Activated CD4-positive, alpha-beta T cell treated with anti-CD3 and anti-CD28 coated beads for 48 hours (primary cell): ENCODE measurements at places on chromosomes 11 and 22.

DNA sequence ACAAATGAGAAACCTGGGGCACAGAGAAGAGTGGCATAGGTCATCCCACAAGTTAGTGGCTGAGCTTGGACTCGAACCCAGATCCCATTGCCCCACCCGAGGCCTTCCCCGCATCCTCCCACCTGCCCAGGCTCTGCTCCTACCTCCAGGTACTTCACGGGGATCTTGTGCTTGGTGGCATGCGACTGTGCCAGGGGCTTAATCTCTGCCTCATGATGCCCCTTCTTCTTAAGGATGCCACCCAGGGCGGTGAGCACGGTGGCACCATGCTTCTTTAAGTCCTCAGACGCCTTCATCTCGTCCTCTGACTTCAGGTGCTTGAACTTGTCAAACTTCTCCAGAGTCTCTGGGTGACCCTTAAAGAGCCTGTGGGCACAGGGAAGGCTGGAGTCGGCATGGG, 6.4 kb downstream of the MB start:
- no peak for DNase-seq

DNA sequence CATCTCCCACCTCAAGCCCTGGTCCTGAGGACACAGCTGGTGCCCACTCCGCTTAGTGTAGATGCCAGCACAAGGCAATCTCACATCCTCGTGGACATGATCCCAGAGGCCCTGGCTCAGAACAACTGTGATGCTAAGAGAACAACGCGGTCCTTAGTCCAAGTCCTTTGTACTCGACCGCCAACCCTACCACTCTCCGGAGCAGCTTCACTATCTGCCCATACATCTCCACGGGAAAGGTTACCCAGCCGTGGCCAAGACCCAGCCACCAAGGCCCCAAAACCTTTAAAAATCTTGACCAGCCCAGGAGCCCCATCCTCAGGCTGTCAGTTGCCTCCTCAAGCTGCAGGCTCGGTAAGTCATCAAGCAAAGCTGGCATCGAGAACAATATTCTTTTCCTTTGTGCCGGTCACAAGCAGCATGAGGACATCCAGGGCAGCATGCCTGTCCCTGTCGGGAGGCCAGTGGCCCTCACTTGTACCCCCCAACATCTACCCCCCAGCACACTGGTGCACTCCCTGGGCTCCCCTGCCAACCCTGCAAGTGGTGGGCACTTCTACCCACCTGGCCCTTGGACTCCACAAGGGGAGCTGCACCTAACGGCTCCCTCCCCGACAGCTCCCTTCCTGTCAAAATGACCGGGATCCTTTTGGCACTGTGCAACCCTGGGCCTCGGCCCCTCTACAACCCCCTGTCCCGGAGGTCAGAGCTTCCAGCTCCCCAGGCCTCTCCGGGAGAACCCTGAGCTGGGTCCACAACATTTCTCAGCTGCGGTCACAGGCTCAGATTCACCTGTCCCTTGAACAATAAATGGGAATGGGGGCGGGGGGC, 2.5 kb downstream of the OSBPL5 start:
- no peak for DNase-seq

- no peak for DNase-seq
Measured at GRCh38 chr22:31742115-31742514, 7.8 kb downstream of the PRR14L start.

DNA sequence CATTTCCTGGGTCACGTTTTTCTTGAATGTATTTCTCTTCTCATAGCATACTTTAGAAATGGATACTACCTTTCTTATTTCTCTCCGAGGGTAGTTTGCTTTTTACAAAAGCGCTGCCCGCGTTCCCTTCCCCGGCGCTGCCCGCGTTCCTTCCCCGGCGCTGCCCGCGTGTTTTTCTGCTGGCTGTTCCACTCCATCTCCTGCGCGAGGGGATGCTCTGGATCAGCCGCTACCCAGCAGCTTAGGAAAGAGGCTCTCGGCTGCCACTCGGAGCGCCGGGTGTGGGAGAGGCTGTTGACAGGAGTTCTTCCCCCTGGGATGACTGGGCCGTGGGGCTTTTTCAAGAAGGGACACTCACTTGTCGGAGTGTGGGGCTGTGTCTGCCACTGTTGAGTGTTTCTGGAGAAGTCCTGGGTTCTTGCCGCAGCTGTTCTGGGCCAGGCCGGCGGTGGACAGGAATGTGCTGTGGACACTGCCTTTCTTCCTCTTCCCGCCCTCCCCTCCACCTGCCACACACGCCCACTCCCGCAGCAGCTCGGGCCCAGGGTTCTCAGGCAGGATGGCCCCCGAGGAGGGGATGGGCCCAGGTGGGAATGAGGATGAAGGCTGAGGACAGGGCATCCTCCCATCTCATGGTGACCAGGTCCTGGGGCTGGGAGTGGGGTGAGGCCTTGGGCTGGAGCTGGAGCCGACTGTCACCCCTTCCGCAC, 30.6 kb downstream of the GLB1L2 start:
- DNase-seq, result no peak

DNA sequence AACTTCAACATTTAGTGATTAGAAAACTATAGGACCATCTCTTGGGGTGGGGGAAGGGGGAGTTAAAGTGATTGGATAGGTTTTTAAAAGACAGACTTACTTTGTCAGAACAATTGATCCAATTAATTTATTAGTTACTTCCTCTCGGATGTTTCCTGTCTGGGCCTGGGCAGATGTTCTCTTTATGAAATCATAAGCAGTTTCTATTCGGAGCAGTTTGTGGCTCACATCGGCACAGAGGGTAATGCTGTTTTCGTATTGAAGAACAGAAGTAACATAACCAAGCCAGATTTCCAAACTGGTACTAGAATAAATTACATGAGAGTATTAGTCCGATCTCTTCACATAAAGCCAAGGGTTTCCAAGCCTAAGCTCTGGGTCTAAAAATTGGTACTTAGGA, 20.6 kb downstream of the PIWIL3 start:
- no peak for DNase-seq

DNA sequence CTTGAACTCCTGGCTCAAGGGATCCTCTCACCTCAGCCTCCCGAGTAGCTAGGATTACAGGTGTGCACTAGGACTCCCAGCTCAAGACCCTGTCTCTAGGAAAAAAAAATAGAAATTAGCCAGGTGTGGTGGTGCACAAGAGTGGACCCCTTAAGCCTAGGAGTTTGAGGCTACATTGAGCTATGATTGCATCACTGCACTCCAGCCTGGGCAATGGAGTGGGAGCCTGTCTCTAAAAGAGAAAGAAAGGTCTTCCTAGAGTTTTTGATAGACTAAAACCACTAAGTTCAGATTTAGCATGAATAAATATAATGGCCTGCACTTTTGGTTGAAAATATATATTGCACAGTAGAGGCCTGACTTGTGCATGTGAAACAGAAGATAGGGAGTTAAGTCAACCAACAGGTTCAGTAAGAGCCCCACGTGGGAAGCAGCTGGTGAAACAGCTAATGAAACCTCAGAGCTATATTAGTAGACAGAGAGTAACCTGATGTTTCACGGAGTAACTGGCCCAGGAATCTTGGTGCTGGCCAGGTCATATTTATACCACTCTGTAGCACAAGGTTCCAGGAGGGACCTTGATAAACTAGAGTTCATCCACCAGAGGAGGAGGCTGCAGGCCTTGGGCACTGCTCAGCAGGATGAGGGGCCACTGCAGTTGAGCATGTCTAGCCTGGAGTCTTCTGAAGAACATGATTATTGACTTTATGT, 4.6 kb upstream of the MICAL3 start:
- DNase-seq, result no peak

DNA sequence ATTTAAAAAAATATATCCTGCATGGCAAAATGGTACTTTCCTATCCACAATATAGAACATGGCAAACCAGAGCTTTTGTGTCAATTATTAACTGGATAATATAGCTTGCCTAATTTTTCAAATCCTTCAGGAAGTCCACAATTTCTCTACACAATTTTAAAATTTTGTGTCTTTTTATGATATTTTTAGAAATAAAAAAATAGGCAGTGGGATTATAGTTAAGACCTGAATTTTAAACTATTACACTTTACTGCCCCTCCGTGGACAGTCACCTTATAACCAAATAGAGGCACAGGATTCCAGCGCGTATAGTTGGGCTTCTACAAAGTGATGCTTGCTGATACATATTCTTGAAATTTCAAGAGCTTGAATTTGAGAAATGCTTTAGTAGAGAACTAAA, 2.1 kb upstream of the DMC1 start:
- peak; percentile 38 for DNase-seq

- DNase-seq, result no peak
Measured at GRCh38 chr11:65776196-65776595, 4.6 kb downstream of the AP5B1 start.
